Right renal cortex interstitium (tissue), 3 donors: ENCODE measurements at places on chromosomes 16 and 17. TPM values are rescaled to one million over a fixed set of nuclear protein-coding genes. Genes with fewer than 3 reads are reported as not detected.

NTHL1 gene
- 15.4 TPM for polyA plus RNA-seq

TPPP3 gene
- polyA plus RNA-seq, result 58.7 TPM

C17orf100 gene
- 10.2 TPM for polyA plus RNA-seq

GINS3 gene
- 11.8 TPM for polyA plus RNA-seq

ZNF594 gene
- polyA plus RNA-seq, result 19.0 TPM

PIK3R5 gene
- 1.1 TPM for polyA plus RNA-seq

AATK gene
- 2.9 TPM for polyA plus RNA-seq

RHBDF2 gene
- 7.2 TPM for polyA plus RNA-seq

GRCh38 chr17:83203472-83204221 lies 124.2 kb downstream of the METRNL start:
- no peak for DNase-seq

DNA sequence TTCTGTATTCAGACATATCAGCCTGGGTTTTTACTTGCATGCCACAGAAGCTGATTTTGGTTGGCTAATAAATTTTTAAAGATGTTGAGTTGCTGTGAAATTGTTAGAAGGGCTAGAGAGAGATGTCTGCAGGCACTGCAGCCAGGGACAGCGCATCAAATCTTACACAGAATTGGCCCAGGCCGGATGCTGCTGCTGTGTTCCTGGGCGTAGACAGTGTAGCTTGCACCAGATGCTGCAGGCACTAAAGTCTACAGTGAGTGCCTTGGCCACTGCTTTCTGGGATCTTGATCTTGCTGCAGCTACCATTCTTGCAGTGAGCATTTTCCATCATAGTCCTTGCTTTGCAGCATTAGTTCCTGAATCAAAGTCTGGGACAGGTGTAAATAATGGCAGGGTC lies 169.9 kb downstream of the SPECC1 start:
- DNase-seq, result no peak

- DNase-seq, result no peak
Observed at GRCh38 chr17:72215928-72216327, 95.1 kb downstream of the SOX9 start.

DNA sequence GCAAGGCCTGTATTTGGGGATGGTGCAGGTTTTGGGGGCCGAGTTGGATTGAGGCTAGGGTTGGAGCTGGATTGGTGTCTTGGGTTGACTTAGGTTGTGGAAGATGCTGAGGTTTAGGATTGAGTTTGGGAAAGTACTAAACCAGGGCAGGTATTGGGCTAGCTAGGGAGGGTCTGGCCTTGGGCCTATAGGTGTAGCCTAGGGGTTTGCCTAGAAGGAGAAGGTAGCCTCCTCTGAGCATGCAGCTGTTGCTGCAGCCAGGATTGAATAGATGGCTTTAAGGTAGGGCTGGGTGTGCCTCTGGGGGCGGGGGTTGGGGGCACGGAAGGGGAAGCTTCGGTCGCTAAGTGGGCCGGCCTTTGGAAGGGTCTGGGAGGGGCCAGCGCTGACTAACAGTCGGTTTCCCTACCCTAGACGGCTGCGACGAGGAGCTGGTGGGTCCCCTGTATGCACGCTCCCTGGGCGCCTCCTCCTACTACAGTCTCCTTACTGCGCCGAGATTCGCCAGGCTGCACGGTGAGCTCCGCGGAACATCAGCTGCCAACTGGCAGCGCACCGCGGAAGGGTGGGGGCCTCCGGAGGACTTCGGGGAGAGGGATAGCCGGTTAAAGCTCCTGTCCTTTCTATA lies 1.2 kb downstream of the CNTNAP1 start:
- no peak for DNase-seq

GRCh38 chr17:70030371-70030770 lies 44.7 kb upstream of the KCNJ16 start:
- no peak for DNase-seq

DNA sequence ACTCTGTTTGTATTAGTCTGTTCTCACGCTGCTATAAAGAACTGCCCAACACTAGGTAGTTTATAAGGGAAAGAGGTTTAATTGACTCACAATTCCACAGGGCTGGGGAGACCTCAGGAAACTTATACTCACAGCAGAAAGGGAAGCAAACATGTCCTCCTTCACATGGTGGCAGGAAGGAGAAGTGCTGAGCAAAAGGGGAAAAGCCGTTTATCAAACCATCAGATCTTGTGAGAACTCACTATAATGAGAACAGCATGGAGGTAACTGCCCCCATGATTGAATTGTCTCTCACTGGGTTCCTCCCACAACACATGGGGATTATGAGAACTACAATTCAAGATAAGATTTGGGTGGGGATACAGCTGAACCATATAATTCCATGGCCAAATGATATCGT lies 30.9 kb downstream of the ABCC1 start:
- no peak for DNase-seq

GRCh38 chr17:66341462-66341861 lies 39.0 kb downstream of the PRKCA start:
- DNase-seq, result no peak

DNA sequence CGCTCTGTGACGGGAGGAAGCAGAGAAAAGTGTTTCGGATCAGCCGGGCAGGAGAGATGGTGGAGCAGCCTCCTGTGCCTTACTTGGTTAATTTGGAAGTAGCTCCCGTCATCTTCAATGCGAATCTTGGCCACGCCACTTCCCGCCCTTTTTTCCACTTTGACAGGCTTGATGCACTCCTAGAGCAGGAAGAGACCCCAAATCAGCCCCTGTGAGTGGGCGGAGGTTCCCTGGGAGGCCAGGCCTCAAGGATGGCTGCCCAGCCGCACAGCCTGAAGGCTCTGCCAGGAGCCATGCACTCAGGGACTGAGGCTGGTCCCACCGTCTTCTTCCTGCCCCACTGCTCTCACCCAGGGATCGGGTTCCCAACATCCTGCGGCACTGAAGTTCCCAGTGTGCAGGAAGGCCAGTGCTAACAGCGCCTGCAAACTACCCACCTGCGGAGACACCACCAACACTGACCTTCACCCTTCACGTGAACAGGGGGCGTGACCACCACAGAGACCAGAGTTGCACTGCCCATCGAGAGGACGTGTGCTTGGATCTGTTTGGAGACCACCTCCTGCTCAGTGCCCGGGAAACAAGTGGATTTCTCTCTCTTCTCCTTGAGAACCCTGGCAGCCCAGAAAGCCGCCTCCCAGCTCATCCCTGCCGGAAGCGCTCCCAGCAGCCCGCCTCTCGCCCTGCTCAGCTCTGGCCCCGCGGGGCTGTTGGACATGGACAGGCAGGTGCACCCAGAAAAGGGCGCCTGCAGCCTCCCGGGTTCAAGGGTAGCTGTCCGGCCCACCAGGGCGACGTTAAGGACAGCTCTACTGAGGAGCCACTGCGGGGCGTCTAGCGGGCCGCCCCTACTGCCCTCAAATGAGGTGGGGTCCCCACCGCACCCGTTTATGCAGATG lies 988 bp downstream of the CIAO3 start:
- no peak for DNase-seq

GRCh38 chr17:81000334-81000630 lies 8.6 kb downstream of the CHMP6 start:
- DNase-seq, result no peak

DNA sequence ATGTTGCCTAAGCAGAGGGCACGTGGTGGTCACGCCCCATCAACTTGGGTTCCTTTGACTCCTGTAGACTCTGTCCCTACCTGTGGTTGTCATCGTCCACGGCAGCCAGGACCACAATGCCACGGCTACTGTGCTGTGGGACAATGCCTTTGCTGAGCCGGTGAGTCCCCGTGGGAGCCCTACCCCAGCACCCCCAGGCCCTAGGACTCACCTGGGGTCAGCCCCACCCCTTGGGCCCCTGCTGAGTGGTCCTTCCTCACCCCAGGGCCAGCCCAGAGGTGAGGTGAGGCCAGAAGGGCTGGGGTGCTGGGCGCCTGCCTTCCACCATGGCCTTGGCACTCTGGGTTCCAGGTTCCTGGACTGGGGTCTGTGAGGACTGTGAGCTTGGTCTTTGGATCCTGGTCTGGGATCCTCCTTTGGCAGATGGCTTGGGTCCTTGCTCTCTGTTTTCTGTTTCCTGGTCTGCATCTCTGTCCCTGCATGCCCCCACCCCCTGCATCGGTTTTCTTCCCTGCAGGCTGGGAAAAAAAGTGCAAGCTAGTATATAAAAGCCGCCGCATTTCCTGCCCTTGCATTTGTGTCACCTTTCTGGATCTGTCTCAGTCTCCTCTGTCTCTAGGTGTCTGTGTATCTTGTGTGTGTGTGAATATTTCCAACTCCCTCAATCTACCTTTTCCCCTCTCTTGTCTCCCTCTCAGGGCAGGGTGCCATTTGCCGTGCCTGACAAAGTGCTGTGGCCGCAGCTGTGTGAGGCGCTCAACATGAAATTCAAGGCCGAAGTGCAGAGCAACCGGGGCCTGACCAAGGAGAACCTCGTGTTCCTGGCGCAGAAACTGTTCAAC lies 17.5 kb downstream of the STAT5A start:
- no peak for DNase-seq

GRCh38 chr17:57666201-57666870 lies 78.8 kb downstream of the CCDC182 start:
- DNase-seq, result no peak

GRCh38 chr17:4708436-4708835 lies 2.0 kb upstream of the ARRB2 start:
- DNase-seq, result no peak

- no peak for DNase-seq
Observed at GRCh38 chr16:85722128-85722893, 28.6 kb downstream of the C16orf74 start.

DNA sequence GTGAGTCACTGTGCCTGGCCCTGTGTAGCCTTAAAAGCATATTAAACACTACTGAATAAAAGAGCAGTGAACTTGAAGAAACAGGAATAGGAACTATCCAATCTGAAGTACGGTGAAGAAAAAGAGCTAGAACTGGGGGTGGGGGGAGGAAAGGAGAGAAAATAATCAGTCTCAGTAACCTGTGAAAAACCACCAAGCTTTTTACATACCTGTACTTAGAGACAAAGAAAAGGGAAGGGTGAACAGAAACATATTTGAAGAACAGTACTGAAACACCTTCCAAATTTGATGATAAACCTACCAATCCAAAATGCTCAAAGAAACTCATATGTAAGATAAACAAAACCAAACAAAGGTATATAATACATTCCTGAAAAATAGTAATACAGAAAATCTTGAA lies 77.5 kb downstream of the USP32 start:
- no peak for DNase-seq
